ENCODE measurements at places on chromosomes 5 and 9.

GRCh38 chr5:58211441-58211840 is 248.4 kb downstream of the PLK2 start:
- DNase-seq: no peak

DNA sequence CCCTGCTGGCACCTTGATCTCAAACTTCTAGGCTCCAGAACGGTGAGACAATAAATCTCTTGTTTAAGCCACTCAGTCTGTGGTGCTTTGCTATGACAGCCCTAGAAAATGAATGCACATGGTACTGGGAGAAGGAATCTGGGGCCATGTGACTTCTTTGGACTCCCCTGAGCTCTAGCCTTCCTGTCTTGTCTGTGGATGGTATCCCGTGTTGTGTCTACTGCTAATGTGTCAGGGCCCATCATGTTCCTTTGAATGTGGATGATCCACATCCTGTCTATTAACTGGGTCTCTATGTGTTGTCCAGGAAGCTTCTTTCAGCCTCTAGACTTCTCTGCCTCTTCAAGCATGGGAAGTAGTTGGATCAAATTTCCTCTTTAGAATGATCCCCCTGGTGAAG is 25.1 kb downstream of the IL7R start:
- no peak for DNase-seq

GRCh38 chr9:114591849-114592248 is 4.3 kb downstream of the ATP6V1G1 start:
- no peak for DNase-seq

- DNase-seq: no peak
Measured at GRCh38 chr9:137781906-137782585, 95.5 kb upstream of the CACNA1B start.

DNA sequence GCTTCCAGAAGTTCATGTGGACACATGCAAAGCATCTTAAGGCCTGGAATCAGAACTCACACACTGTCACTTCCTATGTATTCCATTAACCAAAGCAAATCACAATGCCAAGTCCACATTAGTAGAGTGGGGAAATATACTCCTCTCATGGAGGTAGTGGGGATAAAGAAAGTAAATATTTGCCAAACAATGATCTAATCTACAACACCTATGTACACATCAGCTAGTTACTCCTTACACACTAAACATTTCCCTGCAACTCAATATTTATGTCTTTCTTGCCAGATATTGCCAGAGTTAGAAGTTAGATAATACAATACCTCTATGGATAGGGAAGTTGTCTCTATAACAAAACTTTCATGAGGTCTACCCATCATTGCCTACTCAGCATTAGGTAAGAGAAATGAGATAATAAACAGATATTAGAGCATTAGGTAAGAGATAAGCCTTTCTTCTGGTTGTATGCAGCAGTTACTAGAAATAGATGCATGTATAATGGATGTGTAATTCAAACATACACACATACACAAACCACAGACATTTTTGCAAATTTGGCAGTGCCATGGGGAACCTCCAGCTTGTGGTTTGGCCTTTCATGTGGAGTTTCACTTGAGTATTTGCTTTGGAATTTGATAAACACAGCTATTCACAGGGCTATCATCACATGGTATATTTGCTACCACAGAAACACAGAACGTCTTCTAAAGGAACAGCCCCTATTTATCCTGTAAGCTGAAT is 196.5 kb downstream of the TLE1 start:
- no peak for DNase-seq

DNA sequence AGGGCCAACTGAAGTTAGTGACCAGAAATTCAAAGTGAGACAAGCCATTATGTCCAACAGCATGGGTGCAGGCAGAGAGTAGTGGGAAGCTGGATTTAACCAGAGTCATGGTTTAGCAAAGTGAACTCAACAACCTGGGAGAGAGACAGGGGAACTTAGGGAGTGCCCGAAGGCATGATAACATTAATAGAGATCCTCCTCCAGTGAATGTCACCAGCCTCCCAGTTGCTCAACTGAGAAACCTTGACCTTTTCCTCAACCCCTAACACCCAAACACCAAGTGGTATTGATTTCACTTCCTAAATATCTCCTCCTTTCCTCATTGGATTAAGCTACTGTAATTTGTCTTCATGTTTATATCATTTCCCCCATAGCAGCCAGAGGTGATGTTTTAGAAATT is 42.6 kb downstream of the HMGCS1 start:
- DNase-seq: no peak

All from activated effector memory CD4-positive, alpha-beta T cell treated with Interleukin-2 at 50 U/mL for 16 hours (primary cell).